Stimulated activated CD8-positive, alpha-beta memory T cell treated with anti-CD3 and anti-CD28 coated beads, Interleukin-15, amount 100 ng/mL, for 4 hours (primary cell): ENCODE measurements at places on chromosomes 1 and 21.

GRCh38 chr1:20237646-20238045, 51.3 kb upstream of the PLA2G2C start:
- no peak for DNase-seq

DNA sequence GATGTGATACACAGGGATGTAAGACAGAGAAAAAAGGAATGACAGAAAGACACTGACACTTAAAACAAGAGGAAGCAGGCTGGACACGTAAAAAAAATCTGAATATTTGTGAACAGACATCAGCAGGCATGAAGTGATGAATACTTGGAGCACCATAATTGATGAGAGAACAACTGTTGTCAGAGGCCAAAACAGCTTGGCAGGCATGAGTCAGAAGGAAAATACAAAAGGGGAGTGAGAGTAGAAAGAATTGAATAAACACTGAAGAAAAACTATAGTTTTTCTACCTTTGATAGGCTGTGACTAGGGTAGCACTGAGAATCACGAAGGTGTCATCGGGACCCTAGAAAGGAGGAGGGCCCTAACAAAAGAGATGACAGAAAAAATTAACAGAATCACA, 21.6 kb upstream of the GUCA2A start:
- DNase-seq, result no peak

DNA sequence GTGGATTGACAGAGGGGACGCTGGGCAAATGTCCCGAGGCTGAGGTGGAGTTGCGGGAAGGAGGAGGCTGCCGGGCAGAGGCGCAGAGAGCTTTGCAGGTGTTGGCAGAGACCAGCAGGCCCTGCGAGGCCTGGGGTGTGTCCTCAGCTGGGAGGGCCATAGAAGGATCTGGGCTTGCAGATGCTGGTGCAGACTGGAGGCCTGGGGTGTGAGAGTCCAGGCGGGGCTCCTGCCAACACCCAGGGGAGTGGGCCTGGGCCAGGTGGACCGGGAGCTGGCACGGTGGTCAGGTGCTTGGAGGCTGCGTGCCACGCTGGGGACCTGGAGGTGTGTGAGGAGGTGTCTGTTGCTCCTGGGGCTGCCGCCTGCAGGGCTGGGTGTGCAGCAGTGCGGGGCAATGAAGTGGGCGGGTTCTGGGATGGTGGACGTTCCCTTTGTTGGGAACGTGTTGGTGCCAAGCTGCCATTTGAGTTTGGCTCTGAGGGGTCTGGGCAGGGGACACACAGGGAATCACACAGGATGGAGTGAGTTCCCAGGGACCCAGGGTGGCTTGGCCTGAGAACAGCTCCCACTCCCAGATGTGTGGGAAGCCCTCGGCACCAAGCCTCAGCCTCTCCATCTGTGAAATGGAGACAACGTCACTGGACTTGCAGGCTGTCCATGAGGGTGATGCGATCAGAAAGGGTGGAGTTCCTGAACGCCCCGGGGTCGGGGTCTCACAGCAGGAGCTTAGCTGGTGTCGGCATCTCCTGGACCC, 39.9 kb upstream of the POFUT2 start:
- no peak for DNase-seq

GRCh38 chr1:18965206-18966173, 9.0 kb upstream of the IFFO2 start:
- no peak for DNase-seq

- no peak for DNase-seq
Measured at GRCh38 chr1:235979716-235980333, 85.1 kb downstream of the NID1 start.

DNA sequence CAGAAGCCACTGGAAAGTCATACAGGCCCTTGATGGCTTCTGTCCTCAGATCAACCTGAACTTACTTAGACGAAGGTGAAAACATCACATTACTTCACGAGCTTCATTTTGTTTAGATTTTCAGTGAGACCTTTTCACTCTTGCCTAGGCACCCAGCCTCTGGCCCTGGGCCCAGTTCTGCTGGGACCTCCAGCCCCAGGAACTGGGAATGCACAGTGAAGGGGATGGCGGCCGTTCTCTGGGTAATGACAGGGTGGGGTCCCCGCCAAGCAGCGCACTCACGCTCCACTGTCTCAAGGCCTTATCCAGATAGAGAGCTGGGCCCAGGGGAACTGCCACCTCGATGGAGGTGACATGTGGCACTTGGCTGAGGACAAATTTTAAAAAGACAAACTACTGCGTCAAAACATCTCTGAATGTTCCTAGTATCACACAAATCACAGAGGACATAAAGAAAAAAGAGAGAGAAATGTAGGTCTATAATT, 54.8 kb downstream of the NPHP4 start:
- no peak for DNase-seq

DNA sequence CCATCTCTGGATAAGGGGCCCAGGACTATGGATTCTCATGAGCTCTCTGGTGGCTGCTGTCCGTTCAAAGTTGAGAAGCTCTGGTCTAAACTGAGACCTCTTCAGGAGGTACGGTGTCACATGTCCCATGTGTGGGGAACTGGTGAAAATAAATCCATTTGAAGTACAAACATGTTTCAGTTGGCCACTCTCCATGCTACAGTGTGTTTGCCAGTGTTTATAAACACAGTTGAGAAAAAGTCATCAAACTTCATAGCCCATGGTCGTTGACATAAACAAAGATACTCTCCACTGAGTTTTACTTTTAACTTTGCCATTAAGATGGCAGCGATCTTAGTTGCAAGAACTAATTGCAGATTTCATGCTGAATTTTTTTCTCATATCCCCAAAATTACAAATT, 72.8 kb downstream of the PSMG1 start:
- DNase-seq, result no peak

DNA sequence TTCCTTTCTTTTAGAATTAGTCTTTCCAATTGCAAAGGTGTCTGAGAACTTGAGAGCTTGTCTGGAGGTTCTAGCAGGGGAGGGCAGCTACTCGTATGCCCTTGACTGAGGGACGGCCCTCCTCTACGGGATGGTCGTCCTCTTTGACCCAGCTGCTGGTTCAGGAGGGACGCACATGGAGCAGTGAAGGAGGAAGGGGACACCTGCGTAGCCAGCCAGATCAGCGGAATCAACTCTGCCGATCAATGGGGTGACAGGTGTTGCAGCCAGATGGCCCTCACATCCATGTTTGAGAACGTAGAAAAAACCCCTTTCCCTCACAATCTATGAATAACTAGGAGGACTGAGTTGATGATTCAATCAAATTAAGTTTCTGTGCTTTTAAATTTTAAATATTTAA, 15.7 kb upstream of the A3GALT2 start:
- no peak for DNase-seq

GRCh38 chr1:172003766-172004530, 162.7 kb downstream of the DNM3 start:
- DNase-seq, result no peak
